ENCODE measurements at places on chromosomes 7 and 10.

DNA sequence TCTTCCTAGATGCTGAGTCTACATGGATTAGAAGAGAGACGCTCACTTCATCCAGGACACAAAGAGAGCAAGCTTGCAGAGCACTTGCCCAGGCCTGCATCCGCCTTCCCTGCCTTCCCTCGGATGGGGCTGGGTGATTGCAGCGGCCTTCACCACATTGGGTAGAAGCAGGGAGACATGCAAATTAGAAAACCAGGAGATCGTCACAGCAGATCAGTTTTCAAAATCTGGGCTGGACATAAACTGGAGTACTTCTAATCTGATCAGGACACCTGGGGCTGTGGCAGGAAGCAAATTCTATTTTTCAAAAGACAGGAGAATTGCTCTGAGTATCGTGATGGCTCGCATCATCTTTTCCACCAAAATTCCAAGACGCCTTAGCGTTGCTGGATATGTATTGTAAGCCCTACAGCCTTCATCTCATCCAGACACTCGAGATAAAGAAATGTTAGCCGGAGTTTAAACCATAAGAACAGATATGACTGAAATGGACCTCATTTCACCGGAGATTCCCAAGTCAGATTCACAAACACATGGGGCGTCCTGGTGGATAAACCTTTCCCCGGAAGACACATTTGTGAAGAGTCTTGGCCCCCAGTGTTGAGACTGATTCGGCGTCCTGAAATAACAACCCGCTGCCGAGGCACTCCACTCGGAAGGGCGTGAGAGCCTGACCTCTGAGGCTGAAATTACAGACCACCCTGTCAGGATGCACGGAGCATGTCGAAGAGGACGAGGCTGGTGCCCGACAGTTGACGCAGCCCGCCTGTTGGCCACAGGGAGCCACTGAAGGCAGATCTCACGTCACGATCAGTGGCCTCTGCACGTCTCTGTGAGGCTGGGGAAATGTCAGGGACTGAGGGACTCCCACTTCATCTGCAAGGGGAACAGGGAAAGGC, 91.2 kb upstream of the PARD3 start:
- no peak for DNase-seq

GRCh38 chr10:90470966-90471365, 386.9 kb downstream of the HTR7 start:
- no peak for DNase-seq

GRCh38 chr7:141920281-141920680, 4.1 kb downstream of the OR9A4 start:
- no peak for DNase-seq

GRCh38 chr7:82284936-82285519, 158.5 kb downstream of the CACNA2D1 start:
- DNase-seq = no peak

DNA sequence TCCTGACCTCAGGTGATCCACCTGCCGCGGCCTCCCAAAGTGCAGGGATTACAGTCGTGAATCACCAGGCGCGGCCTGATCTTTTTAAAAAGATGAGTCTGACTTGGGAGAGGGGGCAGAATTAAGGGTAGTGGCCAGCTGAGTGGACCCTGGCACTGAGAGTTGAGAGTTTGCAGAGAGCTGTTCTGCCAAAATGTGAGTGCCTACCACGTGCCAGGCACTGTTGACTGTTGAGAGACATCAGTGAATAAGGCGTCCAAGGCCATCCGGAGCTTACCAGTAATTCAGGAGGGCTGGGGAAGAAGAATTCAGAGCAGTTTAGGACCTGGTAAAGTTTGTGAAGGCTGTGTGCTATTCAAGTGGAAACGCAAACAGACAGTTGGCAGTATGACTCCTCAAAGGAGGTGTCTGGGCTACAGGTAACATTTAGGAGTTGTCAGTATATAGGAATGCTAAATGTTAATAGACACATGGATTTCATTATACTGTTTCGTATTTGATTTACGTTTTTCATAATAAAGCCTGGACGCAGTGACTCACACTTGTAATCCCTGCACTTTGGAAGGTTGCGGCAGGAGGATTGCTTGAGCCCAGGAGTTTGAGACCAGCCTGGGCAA, 1.5 kb downstream of the NIPSNAP2 start:
- DNase-seq = no peak

- DNase-seq = no peak
Observed at GRCh38 chr10:103197903-103198302, 4.8 kb upstream of the NT5C2 start.

DNA sequence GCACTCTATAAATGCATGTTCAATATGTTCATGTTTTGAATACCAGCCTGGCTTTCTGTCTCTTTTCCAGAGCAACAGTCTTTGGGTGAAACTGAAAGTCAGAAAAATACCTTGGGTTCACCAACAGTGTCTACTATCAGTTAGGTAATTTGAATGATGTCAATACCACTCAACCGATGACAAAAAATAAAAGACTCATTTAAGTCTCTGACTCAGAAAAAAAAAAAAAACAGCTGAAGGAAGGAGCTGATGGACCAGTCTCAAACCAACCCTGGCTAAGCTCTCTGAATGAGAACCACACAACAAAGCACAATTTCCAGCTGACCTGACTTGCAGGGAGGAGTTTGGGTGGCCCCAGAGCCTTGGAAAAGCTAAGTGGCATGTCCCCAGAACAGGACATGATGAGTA, 42.5 kb downstream of the ABLIM1 start:
- DNase-seq = no peak

- no peak for DNase-seq
Observed at GRCh38 chr7:120421151-120421651, 148.2 kb downstream of the KCND2 start.

DNA sequence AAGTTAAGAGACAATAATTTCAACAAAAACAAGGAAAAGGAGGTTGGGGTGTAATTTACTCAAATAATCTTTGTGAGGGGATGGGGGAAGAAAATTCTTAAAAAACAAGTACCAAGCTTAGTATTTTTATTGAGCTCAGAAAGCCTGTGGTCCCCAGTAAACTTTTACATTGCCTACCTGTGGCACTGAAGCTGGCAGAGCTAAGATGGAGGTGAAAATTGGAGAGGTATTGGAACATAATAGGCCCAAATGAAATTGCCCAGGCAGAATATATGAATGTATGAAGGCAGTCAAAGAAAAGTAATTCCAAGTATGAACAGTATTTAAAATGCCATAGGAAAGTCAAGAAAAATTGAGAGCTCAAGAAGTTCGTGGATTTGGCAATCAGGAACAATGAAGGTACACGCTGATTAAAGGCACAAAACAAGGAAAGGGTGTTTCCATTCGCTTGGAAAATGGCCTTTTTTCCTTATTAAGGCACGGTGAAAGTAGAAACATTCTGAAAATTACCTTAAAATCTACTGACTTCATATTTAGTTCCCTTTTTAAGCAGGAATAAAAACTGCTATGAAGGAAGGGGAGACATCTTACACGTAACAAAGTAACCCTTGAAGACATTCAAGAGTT, 3.4 kb upstream of the KMT2E start:
- no peak for DNase-seq

- DNase-seq = peak; percentile 31
Observed at GRCh38 chr7:30594048-30594539, 584 bp upstream of the GARS1 start.

DNA sequence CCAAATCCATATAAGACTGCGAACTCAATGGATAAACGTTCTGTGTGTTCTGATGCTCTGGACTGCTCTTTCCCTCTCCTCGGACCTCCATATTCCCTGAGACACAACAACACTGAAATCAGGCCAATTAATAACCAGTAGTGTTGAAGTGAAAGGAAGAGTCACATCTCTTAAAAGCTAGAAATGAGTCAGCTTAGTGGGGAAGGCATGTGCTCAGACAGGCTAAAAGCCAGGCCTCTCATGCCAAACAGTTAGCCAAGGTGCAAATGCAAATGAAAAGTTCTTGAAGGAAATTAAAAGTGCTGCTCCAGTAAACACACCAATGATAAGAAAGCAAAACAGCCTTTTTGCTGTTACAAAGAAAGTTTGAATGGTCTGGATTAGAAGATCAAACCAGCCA, 29.3 kb downstream of the TNS3 start:
- no peak for DNase-seq

- DNase-seq = peak; percentile 9
Observed at GRCh38 chr10:30413996-30414576, 19.9 kb upstream of the MAP3K8 start.

DNA sequence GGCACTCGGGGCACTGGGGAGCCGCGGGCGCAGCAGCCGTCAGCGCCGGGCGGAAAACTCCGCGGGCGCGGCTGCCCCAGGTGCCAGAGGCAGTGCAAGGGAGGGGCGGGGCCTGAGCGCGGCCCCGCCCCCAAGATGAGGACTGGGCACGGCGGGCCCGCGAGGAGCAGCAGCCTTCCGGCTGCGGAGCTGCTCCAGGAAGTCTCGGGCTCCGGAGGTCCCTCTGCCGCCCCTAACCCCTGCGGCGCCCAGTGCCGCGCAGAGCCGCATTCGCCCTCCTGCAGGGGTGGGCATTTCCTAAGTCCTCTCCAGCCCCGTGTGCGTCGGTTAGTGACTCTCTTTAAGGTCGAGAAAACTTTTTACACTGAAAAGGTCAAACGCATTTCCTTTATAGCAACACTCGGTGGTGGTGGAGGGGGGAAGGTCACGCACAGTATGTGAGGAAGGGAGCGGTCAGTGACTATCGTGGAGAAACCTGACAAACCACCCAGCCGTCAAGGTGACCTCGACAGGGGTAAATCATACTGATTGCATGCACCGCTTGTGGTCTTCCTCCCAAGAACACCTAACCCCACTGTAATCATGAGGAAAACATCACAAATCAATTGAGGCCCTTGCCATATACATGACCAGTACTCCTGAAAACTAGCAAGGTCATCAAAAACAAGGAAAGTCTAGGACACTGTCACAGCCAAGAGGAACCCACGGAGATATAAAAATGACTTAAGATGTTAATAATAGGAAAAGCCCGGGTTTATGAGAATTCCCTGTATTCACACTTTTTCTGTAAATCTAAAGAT, at the start of gene ANXA11:
ANXA11 (minus strand) TSS at position 61 of the 800 bp plus-strand sequence. CDS start 32,676 bp downstream, outside the sequence.
- peak; percentile 87 for DNase-seq

GRCh38 chr10:69801434-69802315, at the start of gene COL13A1:
Gene COL13A1 (plus strand): TSS chr10:69801906. CDS start chr10:69802424, 518 bp downstream.
- DNase-seq = peak; percentile 48

DNA sequence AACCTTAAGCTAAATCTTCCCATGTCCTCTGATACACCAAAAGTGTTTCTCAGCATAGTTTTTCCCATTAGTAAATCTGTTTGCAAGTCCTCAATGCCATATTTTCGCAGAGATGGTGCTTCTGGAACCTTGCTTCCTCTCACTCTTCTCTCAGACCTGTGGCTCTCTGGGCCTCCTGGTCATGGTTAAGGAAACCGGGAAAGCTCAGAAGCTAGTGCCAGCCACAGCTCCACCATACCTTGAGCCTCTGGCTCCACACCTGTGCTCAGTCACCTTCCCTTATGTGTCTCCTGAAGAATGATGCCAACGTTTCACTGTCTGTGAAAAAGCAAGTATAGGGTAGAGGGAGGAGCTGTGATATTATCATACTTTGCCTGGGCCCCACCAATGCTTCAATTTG, 149.6 kb downstream of the CYP26A1 start:
- no peak for DNase-seq

- peak; percentile 74 for DNase-seq
Observed at GRCh38 chr7:49852619-49853462, 79.4 kb downstream of the VWC2 start.

DNA sequence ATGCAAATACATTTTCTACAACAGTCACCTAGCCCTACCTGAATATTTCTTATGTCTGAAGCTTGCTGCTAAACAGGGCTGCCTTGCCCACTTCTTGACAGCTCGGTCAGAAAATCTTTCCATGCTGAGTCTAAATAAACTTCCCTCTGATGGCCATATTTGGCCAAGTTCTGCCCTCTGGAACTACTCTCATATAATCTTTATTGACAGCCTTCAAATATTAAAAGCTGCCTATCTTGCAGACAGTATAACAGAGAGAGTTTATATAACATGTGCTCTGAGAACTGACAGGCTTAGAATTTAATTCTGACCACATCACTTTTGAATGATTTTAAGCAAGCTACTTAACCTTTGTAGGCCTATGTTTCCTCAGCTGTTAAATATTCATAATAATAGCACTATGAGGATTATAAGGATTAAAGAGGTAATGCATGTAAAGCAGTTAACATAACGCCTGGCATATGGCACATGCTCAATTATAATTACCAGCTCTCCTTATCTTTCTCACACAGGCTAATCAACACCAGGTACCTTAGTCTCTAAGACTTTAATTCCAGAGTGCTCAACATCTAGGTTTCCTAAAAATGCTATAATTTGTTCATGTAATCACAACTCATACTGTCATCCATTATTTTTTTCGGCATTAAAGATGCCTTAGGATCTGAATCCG, 334.1 kb downstream of the HPSE2 start:
- DNase-seq = no peak

DNA sequence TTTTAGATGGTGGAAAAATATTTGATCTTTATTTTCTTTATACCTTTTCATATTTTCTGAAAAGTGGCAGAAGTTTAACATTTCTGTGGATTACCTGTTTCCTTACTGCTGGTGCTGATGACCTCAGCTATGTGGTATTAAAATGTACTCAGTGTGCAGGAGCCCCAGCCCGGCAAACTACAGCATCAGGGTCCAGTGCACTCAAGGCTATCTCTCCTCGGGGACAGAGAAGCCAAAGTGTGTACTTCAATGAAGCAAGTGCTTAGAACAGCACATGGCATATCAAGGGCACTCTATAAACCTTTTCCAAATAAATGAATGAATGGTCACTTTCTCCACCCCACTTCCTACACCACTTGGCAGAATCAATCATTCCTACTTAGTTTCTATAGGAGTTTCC, 111.8 kb downstream of the HIP1 start:
- DNase-seq = no peak

GRCh38 chr7:135620447-135620846, 41.9 kb upstream of the STMP1 start:
- DNase-seq = no peak

- DNase-seq = no peak
Observed at GRCh38 chr7:1953199-1954190, 279.2 kb downstream of the MAD1L1 start.

- peak; percentile 46 for DNase-seq
Observed at GRCh38 chr10:49115015-49115795, at the start of gene VSTM4. Gene VSTM4 (minus strand): TSS chr10:49115522. CDS start chr10:49115485, 37 bp downstream.

DNA sequence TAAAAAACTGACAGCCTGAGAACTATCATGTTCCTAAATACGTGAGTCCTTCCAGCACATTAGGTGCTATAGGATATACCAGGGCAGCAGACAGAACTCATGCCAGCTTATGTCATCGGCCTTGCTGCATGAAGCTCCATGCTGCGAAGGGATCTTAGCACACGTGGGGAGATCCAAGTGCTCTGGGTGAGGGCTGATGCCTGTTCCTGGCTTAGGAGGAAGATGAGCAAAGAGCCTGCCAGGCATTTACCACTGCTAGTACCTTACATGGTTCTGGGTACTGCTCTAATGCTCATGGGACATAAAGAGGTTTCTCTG, 43.2 kb downstream of the SVIL start:
- DNase-seq = no peak

GRCh38 chr7:100171840-100172239, 3.4 kb upstream of the GAL3ST4 start:
- no peak for DNase-seq

- no peak for DNase-seq
Observed at GRCh38 chr10:71394926-71395562, 1.7 kb upstream of the CDH23 start.

Measured in cerebellum (tissue), 4 donors.